ENCODE measurements at places on chromosomes 1 and 21. TPM values are rescaled to one million over a fixed set of nuclear protein-coding genes. Genes with fewer than 3 reads are reported as not detected.

Gene AGO1
- polyA plus RNA-seq, result 2.8 TPM

Gene RIMKLA
- not detected for polyA plus RNA-seq

Gene FCRL1
- not detected for polyA plus RNA-seq

Gene RGS13
- not detected for polyA plus RNA-seq

Gene FALEC
- 0.16 TPM for polyA plus RNA-seq

Gene PIGR
- polyA plus RNA-seq, result not detected

Gene PBX1
- polyA plus RNA-seq, result 1.1 TPM

Gene POU3F1
- polyA plus RNA-seq, result 0.12 TPM

Gene SYDE2
- 0.30 TPM for polyA plus RNA-seq

Gene SAMSN1
- not detected for polyA plus RNA-seq

Gene PLA2G2F
- polyA plus RNA-seq, result 0.06 TPM

Gene LAMC2
- polyA plus RNA-seq, result 1,652 TPM

Gene DNAH14
- polyA plus RNA-seq, result 10.7 TPM

Gene ERRFI1
- 39.9 TPM for polyA plus RNA-seq

Gene NUAK2
- polyA plus RNA-seq, result 9.5 TPM

Gene DCDC2B
- not detected for polyA plus RNA-seq

Gene CA6
- not detected for polyA plus RNA-seq

Gene FNDC5
- not detected for polyA plus RNA-seq

Gene SLAMF9
- 0.72 TPM for polyA plus RNA-seq

Gene FCGR3A
- not detected for polyA plus RNA-seq

Gene CD164L2
- 4.5 TPM for polyA plus RNA-seq

Gene S100A16
- 1,700 TPM for polyA plus RNA-seq

Gene WARS2
- 5.5 TPM for polyA plus RNA-seq

Gene CR1L
- not detected for polyA plus RNA-seq

Gene CCDC17
- polyA plus RNA-seq, result 0.19 TPM

Gene CSF1
- polyA plus RNA-seq, result 1.2 TPM

Gene RIPPLY3
- polyA plus RNA-seq, result 0.56 TPM

Gene GPATCH4
- 39.0 TPM for polyA plus RNA-seq

Gene NEGR1
- 0.43 TPM for polyA plus RNA-seq

Gene TDRD10
- polyA plus RNA-seq, result not detected

All from foreskin keratinocyte (primary cell).